ENCODE measurements at places on chromosomes 4 and X.

- no peak for DNase-seq
These were observed 79.4 kb downstream of the MSL3 start for GRCh38 chrX:11837437-11837836.

DNA sequence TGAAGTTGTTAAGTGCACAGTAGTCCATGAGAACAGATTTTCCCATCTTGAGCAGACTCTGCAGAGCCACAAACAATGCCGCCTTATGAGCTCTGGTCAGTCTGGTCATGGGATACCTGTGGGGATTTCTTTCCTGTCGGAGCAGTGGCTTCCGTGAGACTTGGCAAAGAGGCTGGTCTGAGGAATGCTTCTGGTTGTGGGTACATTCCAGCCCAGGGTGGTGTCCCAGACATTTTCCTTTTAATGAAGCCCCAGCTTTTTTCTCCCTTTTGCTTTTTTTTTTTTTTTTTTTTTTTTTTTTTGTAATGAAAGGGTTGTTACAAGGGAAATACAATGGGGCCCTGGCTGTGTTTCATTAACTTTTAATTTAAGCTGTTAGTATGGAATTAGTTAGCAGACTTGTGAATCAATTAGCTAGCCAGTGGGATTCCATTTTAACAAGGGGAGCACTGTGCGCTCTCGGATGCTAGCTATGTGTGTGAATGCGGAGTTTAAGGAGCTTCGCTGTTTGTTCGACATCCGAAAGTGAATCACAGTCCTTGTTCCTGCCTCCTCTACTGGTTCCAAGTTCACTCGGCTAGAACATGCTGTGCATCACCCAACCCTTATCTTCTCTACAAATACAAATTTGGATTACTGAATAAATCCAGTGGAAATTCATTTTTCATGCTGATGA is 225.1 kb downstream of the CBR4 start:
- no peak for DNase-seq

- no peak for DNase-seq
These were observed 110.1 kb upstream of the VEGFC start for GRCh38 chr4:176902710-176903323.

DNA sequence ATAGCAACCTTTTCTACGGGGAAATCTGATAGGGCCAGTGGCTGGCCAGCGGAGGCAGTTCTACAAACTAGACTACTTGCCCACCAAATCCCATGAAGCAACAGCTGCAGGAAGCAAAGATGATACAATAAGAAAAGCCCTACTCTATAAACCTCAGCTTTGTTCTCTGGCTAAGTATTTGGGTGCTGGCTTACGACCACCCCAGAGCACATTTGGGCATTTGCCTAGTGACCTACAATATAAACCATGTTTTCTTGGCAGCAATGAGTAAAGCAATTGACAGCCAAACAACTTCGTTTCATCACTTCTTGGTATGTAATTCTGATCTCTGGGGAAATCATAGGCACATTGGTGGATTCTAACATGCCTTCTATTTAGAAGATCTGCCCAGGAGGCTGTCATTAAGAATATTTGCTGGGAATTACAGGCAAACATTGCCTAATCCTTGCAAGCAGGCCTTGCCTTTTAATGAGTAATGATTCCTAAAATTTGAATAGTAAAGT is 7.5 kb upstream of the LHFPL1 start:
- DNase-seq: no peak

GRCh38 chr4:69522554-69522953 is 26.8 kb upstream of the UGT2B4 start:
- DNase-seq: no peak

GRCh38 chrX:136577552-136577951 is 45.5 kb downstream of the VGLL1 start:
- DNase-seq: no peak

DNA sequence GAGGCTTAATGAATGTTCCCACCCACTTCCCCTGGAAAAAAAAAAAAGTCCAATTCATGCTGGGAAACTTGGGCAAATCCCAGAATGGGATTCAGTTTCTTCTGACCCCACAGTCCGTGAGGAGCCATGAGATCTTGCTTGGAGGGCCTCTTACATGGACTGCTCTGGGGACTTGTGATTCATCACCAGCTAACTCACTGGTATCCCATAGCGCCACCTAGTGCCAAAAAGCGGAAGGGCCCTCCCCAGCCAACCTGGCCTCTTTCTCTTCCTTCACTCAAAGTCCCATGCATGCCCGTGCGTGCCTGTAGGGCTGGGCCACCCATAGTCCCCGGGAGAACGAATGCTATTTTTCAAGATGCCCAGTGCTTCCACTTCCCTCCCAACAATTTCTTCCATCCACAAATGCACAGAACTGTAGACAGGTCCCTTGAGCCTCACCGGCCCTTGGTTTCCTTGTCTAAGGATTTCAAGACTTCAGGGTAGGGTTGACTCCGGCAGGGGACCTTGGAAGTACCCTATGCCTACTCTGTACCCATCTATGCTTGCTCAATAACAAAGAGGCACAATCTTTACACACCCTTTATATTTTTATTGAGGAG is 5.1 kb downstream of the RTL5 start:
- peak; percentile 54 for DNase-seq

DNA sequence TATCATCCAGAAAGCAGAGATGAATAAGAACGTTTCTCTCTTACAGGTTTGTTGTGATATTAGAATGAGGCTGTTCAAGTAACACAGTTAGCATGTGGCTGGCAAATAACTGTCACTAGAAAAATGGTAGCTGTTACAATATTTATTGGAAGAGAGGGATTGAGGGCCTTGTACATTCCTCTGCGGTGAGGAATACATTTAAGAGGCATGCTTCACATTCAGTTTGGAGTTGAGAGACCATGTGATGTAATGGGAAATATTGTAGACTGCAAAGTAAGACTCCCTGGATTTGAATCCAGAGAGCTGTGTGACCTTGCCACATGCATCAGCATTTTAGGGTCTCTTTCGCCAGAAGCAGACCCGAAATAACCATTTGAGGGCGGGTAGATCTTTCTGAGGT is 104.8 kb upstream of the KIT start:
- DNase-seq: no peak

GRCh38 chr4:112830753-112831386 is 193.9 kb downstream of the LARP7 start:
- DNase-seq: no peak

DNA sequence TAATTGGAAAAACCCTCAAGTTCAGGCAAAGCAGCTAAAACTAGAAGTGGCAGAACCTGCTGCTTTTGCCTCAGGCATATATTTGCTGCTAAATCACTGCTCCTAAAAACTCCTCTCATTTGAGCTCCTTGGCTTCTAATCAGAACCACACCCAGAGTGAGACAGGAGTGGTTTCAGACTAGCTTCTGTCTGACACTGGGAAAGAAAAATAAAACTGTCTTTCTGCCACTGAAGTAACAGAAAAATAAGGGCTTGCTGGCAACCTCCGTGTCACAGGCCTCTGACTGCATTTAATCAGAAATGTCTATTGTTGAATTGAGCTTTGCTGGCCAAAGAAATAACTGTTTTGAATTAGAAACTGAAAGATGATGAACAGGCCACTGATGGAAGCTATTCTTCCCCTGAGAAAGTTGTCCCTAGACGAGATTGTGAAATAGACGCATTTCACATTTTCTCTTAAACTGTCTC is 52.1 kb upstream of the RAP2C start:
- DNase-seq: no peak

- DNase-seq: no peak
These were observed 15.4 kb upstream of the NFXL1 start for GRCh38 chr4:47929682-47930201.

- DNase-seq: no peak
These were observed 686.1 kb downstream of the GLUD2 start for GRCh38 chrX:121733514-121733913.

DNA sequence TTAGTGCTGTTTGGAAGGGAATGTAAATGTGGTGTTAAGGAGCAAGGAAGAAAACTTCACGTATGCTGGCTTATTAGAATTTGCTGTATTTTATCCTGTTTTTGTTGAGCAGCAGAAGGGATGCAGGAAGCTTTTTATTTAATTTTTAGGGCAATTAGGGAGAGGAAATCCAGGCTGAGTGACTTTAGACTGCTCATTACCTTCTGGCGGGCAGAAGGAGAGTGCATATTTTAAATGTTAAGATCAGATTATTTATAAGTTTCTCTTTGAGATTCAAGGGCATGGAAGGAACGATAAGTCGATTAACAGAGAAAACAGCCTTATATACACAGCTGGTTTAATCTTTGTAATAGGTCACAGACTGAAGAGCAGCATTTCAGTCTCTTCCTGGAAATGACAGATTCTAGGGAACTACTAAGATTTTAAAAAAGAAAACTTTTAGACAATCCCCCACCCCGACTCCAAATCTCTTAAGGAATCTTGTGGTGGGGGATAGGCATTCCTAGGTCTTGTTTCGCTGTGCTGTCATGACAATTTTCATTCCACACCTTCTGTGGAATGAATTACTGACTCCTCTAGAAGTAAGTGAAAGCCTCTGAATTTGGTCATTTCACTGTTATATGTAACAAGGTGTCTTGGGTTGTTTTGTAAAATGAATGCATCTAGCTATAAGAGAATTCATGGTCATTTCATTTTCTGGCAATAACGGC is 402.5 kb downstream of the RAPGEF2 start:
- no peak for DNase-seq

- no peak for DNase-seq
These were observed 66.9 kb downstream of the GRIA2 start for GRCh38 chr4:157287445-157287844.

DNA sequence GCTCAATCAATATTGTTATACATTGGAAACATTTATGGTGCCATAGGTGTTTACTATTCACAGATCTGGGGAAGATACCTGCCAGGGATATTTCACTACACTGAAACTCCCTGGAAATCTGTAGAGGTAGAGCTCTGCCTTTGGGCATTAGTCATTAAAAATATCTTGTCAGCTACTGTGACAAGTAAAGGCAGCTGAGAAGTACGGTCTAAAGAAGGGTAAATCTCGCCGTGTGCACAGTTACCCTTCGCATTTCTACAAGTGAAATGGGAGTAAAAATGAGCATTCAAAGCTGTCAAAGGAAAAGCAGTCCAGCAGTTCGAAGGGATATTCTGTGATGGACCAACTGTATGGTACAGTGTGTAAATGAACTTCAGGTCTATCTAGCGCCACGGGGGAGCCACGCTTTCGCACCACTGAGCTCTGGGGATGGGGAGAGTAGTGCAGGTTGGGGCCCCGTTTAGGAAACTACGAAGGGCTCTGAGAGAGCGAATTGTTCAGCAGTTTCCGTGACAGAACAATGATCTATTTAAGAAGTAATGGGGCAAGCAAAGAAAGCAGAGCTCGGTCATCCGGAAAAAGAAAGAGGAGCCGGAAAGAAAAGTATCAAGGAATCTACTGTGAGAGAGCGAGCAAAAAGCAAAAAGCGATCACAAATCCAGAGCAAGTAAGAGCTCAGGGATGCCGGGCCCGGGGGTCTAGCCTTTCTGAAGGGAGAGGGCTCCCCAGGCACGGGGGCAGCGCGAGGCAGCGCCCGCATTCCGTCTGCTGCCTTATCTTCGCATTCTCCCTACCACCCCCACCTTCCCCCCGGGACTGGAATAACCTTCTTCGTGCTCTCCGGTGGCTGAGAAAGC is 646 bp downstream of the TIGD4 start:
- peak; percentile 12 for DNase-seq

DNA sequence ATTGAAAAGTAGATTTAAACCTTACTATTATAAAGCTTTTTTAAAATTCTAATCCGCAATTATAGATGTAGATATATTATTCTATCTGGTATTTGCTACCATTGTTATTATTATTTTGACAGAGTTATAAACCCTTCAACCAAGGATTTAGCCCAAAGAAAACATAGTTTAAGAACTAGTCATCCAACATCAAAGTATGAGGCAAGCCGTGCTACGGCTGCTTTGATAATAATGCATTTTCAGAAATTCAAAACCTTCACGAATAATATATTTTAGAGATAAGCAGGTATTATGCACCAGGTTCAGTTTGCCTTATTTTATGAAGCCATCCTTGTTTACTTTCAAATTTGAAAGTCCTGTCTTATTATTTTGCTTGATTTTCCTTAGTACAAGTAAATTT is 1501.7 kb downstream of the RAPGEF2 start:
- no peak for DNase-seq

GRCh38 chr4:63105839-63106238 is 1303.4 kb downstream of the TECRL start:
- DNase-seq: no peak

DNA sequence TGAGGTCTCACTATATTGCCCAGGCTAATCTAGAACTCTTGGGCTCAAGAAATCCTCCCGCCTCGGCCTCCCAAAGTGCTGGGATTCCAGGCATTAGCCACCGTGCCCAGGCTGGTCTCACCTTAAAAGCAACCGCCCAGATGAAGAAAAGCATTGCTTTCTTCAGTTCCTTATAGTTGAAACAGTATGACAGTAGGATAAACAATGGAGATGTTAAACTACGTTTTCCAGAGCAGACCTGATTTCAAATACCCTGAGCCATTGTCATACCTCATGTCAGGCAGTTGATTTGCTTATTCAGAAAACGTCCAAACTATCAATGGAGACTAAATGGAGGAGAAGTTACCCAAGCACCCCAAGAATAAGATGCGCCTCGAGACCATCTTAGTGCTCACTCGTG is 26.3 kb upstream of the TMEM131L start:
- DNase-seq: no peak

- no peak for DNase-seq
These were observed 37.4 kb upstream of the NDST3 start for GRCh38 chr4:117996891-117997290.

DNA sequence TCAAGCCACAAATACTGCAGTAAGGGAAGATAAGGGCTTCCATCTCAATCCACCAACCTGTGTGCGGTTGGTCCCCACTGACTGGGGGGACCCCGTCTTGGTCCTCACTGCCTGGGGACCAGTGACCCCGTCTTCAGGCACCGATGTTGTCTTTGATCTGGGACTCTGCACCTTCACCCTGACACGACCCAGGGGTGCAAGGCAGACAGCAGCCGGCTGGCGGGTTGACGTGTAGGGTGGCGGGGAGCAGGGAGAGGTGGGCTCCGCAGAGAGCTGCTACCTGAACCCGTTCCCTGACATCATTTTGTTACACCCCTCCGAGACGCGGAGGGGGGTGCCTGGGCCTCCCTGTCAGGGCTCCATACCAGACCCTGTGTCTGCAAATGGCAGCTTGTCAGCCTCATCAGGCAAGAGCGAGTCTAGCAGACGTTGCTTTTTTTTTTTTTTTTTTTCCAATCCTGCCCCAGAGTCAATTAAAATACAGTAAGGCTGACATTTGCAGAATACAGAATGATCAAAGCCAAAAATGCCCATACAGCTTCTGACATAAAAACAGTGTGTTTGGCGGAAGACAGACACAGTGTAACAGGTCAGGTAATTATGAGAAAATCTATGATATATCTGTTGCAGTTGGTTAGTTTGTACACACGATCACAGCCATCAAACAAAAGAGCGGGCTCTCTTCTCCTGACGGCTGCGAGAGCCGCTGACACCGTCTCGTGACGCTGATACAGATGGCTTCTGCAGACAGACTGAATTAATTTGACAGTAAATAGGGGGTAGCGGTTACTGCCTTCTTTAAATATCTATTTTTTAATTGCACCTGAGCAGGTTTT is 118.6 kb downstream of the CRLF2 start:
- DNase-seq: no peak

All from hematopoietic multipotent progenitor cell treated with erythropoietin and hydrocortisone succinate and interleukin-3 and kit ligand, for 17 days (in vitro differentiated cells).